ENCODE measurements at places on chromosomes 12 and 14. TPM values are rescaled to one million over a fixed set of nuclear protein-coding genes. Genes with fewer than 3 reads are reported as not detected.

RNASE11 gene
- total RNA-seq = not detected

TTC7B gene
- total RNA-seq = 55.5 TPM

ENDOU gene
- 0.49 TPM for total RNA-seq

CELA1 gene
- not detected for total RNA-seq

Measured in left ventricle myocardium inferior (tissue), 1 donor.